ENCODE measurements at places on chromosomes 7 and 10.

DNA sequence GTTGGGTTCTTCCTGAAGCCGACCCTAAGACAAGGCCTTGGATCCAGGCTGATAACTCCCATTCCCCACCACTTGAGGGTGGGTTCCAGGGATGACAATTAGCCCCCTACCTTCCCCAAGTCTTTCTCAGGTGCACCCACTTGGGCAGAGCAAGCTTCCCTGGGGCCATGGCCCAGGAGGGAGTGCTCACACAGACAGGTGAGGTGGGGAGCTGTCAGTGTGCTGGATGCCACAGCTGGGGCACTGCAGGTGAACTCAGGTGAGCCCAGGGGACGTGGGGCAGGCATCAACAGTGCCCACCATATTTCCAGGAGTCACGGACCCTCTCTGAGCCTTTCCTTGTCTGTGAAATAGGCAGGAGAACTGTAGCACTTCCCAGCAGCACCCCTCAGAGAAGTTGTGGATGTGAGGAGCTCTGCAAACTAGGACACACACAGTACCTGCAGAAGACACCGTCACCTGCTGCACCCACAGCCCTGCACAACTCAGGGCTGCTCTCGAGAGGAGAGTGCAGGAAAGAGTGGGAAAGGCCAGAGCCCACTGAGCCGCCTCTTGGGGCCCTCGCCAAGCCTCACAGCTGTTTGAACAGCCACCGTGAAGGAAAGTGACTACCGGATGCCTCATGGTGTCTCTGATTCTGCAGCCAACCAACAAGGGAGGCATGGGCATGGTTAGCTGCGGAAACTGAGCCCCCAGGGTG lies 17.9 kb downstream of the SH3PXD2A start:
- no peak for DNase-seq

- no peak for DNase-seq
Measured at GRCh38 chr10:132385721-132386418, 11.1 kb upstream of the PWWP2B start.

DNA sequence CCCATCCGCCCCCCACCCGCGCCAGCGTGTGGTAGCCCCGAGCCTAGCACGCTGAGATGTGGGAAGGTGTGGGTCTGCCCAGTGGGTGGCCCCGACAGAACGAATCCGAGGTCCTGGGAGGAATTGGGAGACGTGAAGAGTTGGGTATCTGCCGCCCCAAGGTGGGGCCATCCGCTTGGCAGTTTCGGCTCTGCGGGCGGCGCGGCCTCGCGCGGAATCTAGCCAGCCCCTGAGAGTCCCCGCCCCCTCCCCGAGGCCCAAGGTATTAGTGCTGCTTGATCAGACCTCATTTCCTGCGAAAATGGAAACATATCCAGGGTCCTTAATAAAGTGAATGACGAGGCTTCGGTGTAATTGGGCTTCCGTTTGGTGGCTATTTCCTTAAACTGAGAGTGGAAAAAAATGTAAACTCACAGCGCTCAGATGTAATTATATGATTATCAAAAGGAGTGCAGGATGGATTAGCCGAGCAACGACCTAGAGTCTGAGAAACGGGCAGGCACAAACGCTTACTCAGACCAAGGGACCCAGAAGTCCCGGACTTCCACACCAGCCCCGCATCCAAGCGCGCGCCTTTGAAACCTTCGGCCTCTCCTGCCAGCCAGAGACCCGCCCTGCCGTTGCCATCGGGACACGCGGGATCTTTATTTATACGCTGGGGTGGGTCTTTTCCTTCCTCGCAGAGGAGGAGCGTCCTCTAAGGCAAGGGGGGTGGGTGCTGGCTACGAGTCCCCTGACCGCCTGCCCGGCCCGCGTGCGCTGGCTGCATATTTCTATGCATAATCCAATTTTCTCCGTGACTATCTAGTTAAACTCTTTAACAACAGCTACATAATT lies 12.8 kb downstream of the LBX1 start:
- DNase-seq = no peak

- no peak for DNase-seq
Measured at GRCh38 chr7:2821161-2821841, 22.8 kb downstream of the GNA12 start.

Measured in stimulated activated CD8-positive, alpha-beta memory T cell treated with anti-CD3 and anti-CD28 coated beads, Interleukin-15, amount 100 ng/mL, for 24 hours (primary cell).